ENCODE measurements at places on chromosomes 1 and 21.

DNA sequence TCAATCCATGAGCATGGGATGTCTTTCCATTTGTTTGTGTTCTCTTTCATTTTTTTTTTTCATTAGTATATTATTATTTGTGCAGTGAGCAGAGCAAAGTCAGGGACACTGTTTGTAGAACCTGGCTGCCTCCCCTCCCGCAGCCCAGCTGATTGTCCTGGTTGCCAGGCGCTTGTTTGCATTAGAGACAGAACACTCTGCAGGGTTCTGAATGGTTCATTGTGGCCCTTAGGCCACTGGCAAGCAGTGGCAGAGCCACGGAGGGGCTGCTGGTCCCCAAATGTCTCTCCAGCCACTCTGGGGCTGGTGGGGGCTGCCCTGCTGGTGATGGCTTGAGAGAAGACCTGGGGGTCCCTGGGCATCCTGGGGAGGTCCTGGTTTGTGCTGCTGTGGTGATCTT lies 29.0 kb downstream of the ETS2 start:
- no peak for DNase-seq

- peak; percentile 39 for DNase-seq
Measured at GRCh38 chr1:177948336-177948972, 21.4 kb downstream of the SEC16B start.

DNA sequence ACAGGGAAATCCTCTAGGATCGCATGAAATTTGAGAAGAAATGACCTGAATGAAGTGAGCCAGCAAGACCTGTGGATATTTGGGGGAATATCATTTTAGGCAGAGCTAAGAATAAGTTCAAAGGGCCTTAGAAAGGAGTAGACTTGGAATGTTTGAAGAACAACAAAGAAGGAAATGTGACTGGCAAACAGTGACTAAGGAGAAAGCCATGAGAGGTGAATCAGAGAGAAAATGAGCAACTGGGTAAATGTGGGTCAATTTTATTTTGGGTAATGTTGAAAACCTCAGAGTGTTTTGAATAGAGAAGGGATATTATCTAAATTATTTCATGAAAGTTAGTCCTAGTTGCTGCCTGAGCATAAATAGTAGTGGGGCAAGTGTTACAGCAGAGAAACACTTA lies 672.8 kb downstream of the LMO4 start:
- no peak for DNase-seq

DNA sequence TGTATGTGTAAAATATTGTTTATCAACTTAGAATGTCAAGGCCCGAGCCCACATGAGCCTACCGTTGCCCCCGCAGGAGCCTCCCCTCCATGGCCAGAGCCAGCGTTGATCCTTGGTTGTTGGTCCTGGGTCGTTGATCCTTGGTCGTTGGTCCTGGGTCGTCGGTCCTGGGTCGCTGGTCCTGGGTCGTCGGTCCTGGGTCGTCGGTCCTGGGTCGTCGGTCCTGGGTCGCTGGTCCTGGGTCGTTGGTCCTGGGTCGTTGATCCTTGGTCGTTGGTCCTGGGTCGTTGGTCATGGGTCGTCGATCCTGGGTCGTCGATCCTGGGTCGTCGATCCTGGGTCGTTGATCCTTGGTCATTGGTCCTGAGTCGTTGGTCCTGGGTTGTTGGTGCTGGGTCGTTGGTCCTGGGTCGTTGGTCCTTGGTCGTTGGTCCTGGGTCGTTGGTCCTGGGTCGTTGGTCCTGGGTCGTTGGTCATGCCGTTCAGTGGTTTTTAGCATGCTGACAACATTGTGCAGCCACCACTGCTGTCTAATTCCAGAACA lies 105.0 kb upstream of the TMEM51 start:
- DNase-seq = no peak

GRCh38 chr1:26287033-26287711 lies 7.3 kb downstream of the SH3BGRL3 start:
- no peak for DNase-seq

GRCh38 chr1:41409825-41410224 lies 48.6 kb downstream of the FOXO6 start:
- DNase-seq = no peak

- no peak for DNase-seq
Measured at GRCh38 chr21:19507682-19508260, 1104.2 kb upstream of the TMPRSS15 start.

- no peak for DNase-seq
Measured at GRCh38 chr1:180571060-180571831, 12.5 kb downstream of the OVAAL start.

DNA sequence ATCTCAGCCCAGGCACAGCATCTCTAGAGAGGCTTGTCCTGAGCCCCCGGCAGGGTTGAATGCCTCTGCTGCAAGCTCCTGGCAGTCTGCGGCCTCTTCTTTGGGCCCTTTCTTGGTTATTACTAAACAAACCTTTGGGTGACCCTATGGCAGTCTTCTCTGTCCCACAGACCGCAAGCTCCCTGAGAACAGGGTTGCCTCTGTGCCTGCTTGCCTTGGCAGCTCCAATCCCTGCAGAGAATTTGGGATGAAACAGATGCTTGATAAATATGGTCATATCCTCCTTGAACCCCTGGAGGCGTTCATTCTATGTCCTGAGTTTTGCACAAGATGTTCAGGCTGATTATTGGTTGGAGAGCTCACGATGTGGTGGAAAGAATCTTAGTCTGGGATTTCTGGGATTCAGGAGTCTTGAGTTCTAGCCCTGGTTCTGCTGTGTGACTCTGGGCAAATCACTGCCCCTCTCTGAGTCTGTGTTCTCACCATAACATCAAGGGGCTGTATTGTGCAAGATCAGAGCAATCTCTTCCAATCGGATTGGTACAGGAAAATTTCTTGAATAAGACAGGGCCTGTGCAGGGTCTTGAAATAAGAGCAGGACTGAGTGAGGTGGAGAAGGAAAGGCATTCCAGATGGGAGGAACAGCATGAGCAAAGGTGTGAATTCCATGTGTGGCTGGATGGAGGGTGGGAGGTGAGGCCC lies 49.6 kb downstream of the EDN2 start:
- DNase-seq = no peak

GRCh38 chr21:18951271-18952038 lies 547.9 kb upstream of the TMPRSS15 start:
- peak; percentile 16 for DNase-seq

GRCh38 chr1:206842854-206843253 lies 22.6 kb upstream of the IL20 start:
- DNase-seq = no peak

GRCh38 chr1:59013276-59013927 lies 229.6 kb upstream of the JUN start:
- DNase-seq = no peak

- DNase-seq = no peak
Measured at GRCh38 chr1:9180111-9180819, 51.4 kb upstream of the GPR157 start.

GRCh38 chr1:143643148-143643885 lies 328.5 kb downstream of the FAM72C start:
- DNase-seq = no peak

DNA sequence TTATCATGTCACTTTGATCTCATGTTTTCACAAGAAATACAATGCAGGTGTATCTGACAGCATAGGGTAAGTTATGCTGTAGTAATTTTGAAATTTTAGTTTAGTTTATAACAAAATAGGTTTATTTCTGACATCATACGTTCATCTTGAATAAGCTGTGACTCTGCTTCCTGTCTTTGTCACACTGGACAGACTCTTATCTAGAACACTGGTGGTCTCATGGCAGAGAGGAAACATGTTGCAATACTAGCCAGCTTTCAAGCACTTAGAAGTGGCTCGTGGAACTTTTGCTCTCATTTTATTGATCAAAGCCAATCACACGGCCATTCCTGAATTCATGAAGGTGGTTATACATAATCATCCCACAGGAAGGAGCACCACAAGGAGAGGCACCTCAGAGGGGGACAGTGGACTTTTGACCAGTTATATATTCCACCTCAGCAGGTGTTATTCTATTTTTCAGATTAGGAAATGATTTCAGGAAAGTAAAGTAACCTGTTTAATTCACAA lies 46.5 kb downstream of the CYP2J2 start:
- DNase-seq = no peak

DNA sequence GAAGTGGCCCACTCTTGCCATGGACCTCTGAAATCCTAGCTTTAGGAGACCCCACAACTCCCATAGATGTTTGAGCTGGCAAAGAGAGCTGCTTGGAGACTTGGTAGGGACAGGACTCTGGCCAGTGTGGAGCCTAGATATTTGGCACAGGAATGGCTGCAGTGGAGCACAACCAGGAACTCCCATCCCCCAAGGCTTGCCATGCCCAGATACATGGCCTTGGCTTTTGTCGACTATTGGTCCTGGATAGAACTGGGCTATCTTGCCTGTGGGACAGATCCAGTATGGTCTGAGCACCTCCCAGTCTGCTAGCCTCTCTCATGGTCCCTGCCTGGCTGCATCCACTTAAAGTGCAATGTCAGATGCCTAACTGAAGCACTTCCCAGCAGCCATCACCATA lies 7.8 kb upstream of the GBP2 start:
- DNase-seq = no peak

DNA sequence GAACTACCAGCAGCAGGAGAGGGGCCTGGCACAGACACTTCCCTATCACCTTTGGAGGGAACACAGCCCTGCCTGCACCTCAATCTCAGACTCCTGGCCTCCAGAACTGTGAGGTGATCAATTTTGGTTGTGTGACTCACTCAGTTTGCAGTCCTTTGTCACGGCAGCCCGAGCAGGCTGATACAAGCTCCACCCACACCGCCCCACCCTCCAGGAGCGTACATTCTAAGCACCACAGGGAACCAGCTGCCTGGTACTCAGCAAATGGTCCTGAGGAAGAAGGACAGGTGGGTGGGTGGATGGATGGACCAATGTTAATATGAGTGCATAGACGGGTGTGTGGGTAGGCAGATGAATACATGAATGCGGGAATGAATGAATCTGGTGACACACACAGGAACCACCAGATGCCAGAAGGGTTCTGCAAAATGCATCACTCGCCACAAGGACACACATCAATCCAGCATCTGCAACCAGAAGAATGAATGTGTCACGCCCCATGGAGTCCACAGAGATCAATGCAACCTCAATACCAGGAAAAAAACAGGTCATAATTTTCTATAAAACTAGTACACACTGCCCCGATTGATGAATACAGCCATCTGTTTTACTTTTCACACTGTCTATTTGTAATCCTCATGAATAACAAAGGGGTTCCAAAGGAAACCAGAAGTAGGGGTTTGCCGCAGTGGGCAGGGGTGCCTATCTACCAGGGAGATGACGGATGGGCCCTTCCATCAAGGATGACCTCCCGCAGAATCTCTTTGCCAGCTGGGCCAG lies 284.5 kb downstream of the NPHP4 start:
- no peak for DNase-seq

DNA sequence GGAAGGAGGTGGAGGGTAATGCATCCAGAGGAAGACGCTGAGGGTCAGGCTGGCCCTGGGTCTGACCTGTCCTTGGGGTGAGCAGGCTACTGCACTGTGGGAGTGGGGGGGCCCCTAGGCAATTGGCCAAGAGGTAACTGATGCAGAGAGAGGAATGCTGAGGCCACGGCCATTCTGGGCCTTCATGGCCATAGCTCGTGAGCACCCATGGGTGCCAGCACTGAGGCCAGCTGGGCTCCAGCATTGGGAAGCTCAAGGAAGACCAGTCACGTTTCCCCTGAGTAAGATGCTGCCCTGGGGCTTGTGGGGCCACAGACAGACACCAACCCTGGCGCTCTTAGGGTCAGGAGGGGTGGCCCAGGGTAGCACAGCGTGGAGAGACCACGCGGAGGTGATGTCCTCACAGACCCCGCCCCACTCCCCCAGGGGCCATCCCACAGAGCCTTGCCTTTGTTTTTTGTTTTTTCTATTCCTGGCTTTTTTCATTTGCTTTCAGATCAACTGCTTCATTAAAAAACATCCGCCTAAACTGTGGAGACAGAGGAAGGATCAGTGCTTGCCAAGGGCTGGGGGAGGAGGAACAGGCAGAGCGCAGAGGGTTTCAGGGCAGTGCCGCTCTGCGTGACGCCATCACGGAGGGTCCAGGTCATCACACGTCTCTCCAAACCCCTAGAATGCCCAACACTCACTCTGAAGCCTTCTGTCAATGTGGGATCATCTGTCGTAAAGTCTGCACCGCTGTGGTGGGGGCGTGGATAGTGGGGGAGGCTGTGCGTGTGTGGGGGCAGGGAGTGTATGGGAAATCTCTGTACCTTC lies 61.1 kb downstream of the SIK1 start:
- DNase-seq = no peak

DNA sequence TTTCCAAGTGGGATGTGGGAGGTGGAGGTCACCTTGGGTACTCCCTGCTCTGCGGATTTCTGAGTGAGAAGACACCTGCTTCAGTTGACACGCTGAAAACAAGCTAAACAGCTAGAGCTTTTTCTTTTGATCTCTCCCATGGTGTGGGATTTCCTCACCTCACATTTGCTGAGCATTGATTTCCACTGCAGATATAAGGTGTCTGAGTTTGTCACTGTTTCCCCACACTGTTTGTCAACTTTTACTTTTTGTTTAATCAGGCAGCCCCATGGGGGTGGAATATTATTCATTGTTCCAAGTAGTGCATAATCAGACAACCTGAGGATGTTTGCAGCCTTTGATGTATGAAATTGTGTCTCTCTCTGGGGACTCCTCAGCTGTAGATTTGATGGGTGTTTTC lies 49.5 kb downstream of the FASLG start:
- no peak for DNase-seq

DNA sequence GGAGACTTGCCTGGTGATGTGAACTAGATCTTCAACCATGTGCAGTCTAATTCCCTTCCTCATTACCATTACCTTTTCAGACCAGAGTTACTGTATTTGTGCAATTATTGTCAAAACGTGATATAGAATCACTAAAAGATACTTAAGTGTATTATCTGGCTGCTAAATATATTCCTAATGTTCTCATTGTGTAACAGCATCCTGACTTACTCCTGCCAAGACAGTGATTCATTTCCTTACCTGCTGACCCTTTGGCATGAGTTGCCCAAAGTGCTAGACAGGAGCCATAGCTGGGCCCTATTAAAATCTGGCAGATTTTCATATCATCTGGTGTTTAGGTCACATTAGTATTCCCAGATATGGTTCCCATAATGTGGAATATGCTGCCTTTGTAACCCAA lies 598.3 kb upstream of the CAMK1G start:
- no peak for DNase-seq

DNA sequence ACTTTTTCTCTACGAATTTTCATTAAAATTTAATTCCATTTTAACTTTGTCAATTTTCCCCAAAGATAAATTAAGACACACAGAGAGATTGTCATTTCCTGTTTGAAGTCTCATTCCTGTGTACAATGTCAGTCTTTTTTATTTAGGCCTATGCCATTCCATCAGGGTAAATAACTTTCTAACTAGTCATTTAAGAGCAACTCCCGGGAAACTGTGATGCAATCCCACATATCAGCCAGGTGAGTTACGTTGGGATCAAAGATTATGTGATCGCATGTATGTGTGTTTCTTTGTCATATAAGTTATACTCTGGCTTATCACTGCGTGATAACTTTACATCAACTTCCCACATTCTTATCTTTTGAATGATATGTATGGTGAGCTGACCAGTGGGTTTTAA lies 86.1 kb upstream of the S1PR1 start:
- DNase-seq = no peak

GRCh38 chr1:160963521-160963920 lies 8.9 kb upstream of the ITLN2 start:
- DNase-seq = no peak

- DNase-seq = no peak
Measured at GRCh38 chr1:245019910-245020486, 134.8 kb upstream of the KIF26B start.
